Stimulated activated CD4-positive, alpha-beta T cell treated with anti-CD3 and anti-CD28 coated beads, Interleukin-4, amount 100 ng/mL, for 4 hours (primary cell): ENCODE measurements at places on chromosomes 3 and 15.

DNA sequence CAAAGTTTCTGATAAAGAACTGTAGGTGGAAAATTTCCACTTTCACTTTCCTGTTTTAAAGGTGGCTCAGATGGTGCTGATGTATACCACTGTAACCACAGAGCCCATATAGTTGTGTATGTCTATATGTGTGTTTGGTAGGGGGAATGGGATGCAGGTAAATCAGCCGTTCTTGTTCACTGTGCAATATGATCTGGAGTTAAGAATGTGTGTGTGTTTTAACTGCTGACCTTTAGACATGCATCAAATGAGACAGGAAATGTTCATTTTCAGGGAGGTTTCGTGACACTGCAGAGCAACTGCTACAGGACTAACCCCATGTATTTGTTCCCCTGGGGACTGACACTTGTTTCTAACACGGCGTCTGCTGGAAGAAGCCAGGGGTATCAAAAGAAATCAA, 180.5 kb downstream of the TAFA4 start:
- DNase-seq = no peak

GRCh38 chr3:48188266-48189201, at the start of gene CDC25A:
Gene CDC25A (minus strand): TSS chr3:48188417. CDS start chr3:48187947, 470 bp downstream.
- DNase-seq = peak; percentile 94

- DNase-seq = no peak
Measured at GRCh38 chr3:171026597-171027293, at the start of gene SLC2A2. Gene SLC2A2 (minus strand): TSS chr3:171026720. CDS start chr3:171026670, 50 bp downstream.

GRCh38 chr3:112572701-112573100, 10.9 kb downstream of the SLC35A5 start:
- DNase-seq = no peak

DNA sequence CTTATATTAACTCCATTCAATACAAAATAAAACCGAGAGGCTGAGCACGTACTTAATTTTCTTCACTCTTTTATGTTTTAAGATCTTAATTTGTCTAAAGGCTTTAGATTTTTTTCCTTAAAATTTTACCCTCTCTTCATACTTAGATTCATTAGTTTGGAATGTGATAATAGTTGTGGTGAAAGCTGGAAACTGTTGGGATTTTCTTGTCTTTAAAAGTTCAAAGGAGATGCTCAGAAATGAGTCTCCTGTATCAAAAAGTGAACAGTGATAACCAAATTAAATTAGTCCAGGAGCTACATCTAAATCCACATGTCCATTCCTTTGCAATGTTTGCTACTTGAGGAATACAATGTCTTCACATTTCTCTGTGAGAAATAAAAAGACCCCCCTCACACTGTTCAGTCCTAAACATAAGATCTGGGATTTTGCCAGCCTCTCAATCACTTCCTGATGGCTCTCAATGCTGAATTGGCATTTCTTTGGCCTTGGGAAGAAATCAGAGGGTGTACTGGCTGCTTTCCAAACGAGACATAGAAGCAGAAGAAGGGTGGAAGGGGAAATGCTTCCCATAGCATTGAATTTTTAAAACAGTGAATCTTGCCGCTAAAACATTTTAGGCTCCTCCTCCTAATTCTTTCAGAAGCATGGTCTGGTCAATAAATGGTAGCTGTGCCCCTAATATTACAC, 245.0 kb downstream of the SHOX2 start:
- DNase-seq = no peak

- DNase-seq = no peak
Measured at GRCh38 chr3:190686011-190686410, 172.1 kb downstream of the IL1RAP start.

- DNase-seq = no peak
Measured at GRCh38 chr3:89380016-89380415, 272.6 kb downstream of the EPHA3 start.

DNA sequence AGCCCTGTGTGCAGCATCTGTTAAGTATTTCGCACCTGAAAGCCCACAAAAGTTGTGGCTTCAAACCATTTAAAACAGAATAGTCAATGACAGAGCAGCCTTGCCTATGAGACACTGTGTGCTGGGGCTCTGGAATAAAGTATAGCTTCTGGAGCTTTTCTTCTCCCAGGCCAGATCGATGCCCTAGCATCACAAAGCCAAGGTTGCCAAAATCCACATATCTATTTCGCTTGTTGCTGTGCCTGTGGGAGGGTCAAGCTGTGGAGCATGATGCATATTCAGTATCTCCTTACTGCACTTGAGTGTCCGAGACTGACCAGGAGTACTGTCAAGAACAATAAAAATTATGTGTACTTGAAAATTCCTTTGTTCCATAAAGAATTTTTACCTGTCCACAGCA, 7.6 kb downstream of the PLOD2 start:
- DNase-seq = no peak

GRCh38 chr3:13565581-13566452, 16.9 kb downstream of the FBLN2 start:
- DNase-seq = no peak

DNA sequence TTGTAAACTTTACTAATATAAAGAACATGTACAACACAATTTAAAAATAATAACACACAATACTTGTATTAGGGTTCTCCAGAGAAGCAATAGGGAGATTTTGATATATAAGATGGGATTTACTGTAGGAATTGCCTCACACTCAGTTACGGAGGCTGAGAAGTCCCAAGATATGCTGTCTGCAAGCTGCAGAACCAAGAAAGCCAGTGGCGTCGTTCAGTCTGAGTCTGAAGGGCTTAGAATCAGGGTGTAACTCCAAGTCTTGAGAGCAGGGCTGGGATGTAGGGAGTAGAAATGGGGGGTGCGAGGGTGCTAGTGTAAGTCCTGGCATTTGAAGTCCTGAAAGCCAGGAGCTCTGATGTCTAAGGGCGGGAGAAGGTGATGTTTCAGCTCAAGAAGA, 206.6 kb upstream of the HES1 start:
- DNase-seq = no peak

GRCh38 chr3:3665961-3666640, 133.1 kb upstream of the LRRN1 start:
- no peak for DNase-seq

GRCh38 chr3:12750223-12750622, 8.8 kb downstream of the TMEM40 start:
- no peak for DNase-seq

DNA sequence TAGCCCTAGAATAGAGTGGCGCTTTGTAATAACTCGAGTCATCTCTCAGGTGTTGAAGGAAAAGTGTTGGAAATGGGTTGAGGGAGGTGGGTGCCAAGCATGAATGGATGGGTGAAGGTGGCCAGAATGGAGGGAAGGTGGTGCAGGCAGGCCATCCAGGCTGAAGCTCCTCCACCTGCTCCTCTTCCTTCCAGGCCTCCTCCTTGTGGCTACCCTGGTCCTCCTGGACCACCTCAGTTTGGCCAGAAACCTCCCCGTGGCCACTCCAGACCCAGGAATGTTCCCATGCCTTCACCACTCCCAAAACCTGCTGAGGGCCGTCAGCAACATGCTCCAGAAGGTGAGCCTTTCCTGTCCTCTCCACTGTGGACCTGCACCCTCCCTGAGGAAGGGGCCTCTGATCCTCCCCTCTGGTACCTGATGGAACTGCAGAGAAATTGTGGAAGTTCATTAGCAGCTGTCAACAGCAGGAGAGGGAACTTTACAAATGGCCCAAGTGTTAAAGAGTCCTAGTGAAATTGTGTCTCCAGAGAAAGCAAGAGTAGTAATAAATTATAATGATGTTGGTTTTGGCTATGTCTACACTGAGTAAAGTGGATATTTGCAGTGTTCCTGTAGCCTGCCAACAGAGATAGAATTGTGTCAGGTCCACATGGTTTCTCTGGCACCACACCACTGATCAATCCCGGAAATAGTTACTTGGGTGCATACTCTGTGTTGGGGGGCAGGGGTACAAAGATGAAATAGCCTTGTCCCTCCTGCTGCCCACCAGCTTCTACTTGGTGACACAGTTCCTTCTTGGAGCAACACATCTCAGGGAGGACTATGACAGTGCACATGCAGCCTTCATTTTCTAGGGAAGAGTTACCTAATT, 1.6 kb downstream of the IL12A start:
- DNase-seq = no peak

DNA sequence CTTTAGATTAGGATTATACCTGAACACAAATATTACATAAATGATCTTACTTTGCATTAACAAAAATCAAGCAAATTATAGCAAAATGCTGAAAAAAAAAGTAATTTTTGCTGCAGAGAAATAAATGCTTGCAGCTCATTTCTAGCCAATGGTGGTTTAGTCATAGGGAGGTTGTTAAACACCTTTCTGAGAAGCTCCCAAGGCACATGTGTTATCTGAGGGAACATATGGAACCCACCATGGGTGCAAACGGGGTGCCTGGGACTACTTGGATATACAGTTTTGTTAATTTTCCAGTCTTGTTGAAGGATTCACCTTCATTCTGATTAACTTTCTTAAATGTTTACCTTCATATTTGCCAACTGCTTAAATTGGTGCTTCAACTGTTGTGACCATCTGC, 8.9 kb upstream of the RAMAC start:
- DNase-seq = no peak

- DNase-seq = no peak
Measured at GRCh38 chr15:48466079-48466478, 134.8 kb downstream of the DUT start.

- DNase-seq = no peak
Measured at GRCh38 chr15:85625166-85625830, 169.4 kb downstream of the KLHL25 start.

DNA sequence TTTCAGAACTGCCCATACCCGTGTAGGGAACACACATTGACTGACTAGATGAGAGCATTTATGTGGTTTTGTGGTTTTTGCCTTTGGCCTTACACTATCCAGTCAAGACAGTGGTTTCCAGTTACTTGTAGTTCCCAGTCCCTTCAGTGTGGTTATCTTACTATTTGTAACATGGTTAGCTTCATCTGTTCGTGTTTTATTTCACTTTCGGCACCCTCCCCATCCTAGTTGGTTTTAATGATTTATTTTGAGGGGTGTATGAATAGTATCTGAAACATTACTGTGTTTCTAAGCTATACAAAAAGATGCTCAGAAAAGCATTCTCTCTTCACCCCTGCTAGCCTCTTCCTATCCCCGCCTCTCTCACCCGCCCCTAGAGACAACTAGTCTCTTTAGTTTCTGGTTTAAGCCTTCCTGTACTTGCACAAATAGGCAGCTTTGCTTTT, 14.1 kb downstream of the LYSMD4 start:
- no peak for DNase-seq

DNA sequence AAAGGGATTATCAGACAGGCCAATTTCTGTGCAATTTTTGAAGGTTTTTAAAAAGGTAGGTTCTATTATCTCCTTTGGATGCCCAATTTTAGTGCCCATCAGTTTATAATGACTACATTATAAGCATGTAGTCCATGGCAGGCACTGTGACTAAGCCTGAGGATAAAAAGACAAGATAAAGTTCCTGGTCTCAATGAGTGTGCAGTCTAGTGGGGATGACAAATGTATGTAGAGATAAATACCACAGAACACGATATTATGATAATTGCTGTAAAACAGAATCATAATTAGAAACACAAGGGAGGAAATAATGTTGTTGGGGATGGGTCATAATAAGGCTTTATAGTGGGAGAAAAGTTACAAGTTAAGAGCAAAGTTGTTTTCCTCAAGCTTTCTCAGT, 163.1 kb downstream of the ZNF385D start:
- no peak for DNase-seq

GRCh38 chr15:54560417-54560816, 582.2 kb downstream of the UNC13C start:
- no peak for DNase-seq
